ENCODE measurements at places on chromosomes 1 and 21.
A peak's percentile ranks its signal among the peaks of the same experiment; 100 is the strongest.

DNA sequence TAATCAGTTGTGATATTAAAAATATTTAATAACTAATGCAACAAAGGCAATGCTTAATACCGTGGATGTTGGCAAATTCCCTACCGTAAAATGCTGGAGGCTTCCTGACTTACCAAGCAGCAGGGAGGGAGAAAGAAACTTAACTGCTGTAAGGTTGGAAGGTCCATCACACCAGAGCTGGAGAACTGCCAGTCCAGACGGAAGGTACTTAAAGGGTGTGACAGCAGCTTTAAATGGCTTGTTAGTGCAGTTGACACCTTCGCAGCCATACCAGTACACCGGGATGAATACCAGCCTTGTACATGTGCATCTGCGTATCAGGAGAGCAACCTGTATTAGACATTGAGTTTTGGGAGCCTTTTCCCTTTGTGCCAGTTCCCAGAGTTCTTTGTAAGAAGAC lies 269.5 kb upstream of the NCAM2 start:
- DNase-seq, result no peak

- DNase-seq, result no peak
Measured at GRCh38 chr1:184610876-184611595, 143.6 kb downstream of the EDEM3 start.

- DNase-seq, result no peak
Measured at GRCh38 chr1:231934797-231935196, 308.2 kb downstream of the DISC1 start.

- DNase-seq, result no peak
Measured at GRCh38 chr21:45827302-45827692, 154.3 kb upstream of the COL6A1 start.

GRCh38 chr1:230435108-230435507 lies 9.0 kb upstream of the PGBD5 start:
- no peak for DNase-seq

DNA sequence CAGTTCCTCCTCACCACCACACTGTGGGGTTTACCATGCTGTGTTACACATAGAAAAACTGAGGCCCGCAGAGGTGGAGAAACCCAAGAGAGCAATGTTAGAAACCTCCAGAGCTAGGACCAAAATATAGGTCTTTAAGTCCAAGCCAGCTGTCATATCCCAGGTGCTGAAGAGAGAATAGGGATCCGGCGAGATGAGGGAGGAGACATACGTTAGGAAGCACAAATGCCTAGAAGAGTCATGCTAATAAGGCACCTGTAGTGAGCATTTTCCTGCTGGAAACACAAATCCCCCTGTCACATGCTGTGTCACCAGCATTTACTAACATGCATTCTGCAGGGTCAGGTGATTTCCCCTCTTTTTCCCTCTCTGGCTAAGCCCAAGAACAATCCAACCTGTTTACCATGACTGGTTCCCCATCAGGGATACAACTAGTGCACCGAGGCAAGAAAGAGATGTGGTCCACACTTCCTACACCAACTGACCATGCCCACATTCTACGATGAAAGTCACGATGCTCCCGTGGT lies 168.6 kb upstream of the CAMK1G start:
- DNase-seq, result no peak

DNA sequence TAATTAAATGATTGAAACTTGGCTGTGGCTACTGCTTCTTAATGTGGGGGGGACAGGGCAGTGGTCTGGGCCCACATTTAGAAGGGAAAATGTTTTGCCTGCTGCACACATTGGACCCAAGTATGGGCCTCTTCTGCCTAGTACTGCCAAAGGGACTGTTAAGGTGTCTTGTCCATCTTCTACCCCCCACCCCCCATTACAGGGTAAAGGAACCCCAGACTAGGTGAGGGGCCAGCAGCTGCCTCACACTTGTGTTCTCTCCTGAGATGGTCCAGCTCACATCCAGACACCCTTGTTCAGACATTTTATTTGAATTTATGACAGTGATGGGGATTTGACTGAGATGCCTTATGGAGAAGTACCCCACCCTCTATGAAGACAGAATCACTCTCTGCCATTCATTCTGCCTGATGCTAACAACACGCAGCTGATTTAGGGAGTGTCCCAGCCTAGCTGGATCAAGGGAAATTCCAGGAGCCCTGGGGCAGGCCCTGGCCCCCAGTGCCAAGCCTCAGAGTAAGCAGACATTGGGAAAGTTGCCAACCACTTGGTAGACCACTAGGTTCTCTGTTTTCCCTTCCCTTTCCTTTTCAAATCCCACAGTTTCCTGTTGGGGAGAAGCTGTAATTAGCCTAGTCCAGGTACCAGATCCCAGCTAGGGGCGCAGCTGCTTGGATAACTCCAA lies 42.1 kb downstream of the YARS1 start:
- DNase-seq, result no peak

DNA sequence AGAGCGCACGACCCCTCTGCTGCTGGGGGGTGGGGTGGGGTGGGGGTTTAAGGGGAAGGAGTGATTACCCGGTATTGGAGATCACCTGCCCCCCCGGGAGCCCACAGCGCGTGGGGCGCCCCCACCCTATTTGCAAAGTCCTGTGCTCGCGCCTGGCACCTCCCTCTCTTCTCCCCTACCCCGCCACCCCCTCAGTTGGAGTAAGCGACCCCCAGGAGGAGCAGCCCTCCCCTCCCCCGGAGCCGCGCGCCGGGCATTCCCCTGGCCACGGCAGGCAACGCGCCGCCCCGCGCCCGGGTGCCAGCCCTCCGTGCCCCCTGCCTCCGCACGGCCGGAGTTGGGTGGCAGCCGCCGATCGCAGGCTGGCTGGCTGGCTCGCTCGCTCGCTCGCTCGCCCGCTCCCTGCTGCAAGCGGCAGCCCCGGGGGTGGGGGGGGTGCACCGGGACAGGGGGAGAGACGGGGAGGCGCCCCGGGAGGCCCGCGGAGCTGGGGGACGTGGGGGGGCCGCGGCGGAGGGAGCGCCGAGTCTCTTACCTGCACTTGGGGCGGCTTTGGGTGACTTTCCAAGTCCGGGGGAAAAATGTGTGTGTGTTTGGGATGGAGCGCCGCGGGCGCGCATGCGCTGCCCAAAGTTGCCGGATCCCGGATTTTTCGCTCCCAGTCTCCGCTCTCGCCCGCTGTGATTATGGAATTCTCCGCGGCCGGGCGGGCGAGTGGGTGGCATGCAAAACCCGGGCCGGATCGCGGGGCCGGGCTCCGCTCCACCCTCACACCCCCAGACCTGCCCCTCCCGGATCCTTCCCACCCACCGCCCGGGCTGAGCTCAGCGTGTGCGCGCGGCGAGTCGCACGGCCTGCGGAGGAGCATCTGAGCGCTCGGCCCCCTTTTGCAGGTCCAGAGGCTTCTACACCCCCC lies at the start of gene CASZ1:
Gene CASZ1, minus strand, starts transcription at position 618 of the 916 bp plus-strand sequence. CDS start 102,757 bp downstream, outside the sequence.
- DNase-seq, result no peak

DNA sequence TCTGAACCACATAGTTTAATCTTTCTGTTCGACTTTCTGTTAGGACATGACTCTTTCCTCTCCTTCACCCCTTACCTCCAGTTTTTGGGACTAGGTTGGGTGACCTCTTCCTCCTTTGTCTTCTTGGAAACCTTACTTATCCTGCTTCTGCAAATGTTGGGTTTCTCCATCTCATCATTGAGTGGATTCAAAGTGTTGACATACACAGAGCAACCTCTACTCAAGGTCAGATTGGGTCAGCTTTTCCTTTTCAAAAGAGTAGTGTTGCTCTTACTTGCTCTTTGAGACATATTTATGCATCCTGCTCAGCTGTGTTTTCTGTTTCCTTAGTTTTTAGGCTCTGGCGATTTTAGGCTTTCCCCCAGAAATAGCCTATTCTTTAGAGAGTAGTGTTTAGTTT lies 3.7 kb downstream of the CAMTA1 start:
- no peak for DNase-seq

GRCh38 chr1:231116738-231117137 lies 45.1 kb upstream of the TRIM67 start:
- DNase-seq, result no peak

- DNase-seq, result peak; percentile 10
Measured at GRCh38 chr1:100622037-100622436, 84.1 kb downstream of the GPR88 start.

DNA sequence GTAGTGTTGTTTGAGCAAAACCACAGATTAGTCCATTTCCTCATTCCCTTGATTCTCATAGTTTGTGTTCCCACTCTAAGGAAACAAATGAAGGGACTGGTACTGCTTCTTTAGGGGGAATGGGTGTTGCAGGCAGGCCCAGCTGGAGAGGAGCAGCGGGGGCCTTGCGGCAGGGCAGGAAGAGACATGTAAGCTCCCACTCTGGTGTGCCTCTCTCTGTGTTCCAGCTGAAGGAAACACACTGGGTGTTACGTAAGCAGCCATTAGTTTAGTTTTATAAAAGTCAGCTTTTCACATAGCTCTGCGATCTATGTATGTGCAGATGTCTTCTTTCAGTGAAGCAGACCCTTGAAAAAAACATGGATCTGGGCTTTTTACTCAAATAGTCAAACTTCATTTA lies 99.5 kb downstream of the CACHD1 start:
- DNase-seq, result no peak

GRCh38 chr1:106964495-106964894 lies 92.0 kb upstream of the PRMT6 start:
- no peak for DNase-seq

DNA sequence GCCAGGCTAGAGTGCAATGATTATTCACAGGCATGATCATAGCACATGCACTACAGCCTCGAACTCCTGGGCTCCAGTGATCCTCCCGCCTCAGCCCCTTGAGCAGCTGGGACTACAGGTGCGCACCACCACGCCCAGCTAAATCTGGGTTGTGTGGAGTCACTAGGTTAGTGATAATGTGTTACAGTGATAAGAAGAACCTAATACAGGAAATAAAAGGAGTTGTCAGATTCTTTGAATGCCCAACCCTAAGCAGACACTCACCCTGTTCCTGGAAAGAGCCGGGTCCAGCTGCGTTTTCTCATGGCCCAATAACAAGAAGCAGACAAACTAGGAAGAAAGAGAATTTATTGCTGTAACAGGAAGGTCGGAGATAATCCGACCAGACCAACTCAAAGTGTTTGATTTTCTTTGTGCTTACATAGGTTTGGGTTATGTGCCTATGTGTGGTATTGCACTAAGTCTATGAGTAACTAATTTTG lies 8.8 kb downstream of the IFNGR2 start:
- DNase-seq, result no peak

- no peak for DNase-seq
Measured at GRCh38 chr1:11475748-11476147, 3.2 kb upstream of the DISP3 start.

GRCh38 chr1:22484706-22485345 lies 33.2 kb downstream of the ZBTB40 start:
- no peak for DNase-seq

- no peak for DNase-seq
Measured at GRCh38 chr1:93395195-93395594, 49.5 kb downstream of the DR1 start.

- no peak for DNase-seq
Measured at GRCh38 chr1:153651771-153652170, 6.7 kb upstream of the SNAPIN start.

GRCh38 chr21:29953072-29953471 lies 13.3 kb upstream of the GRIK1 start:
- no peak for DNase-seq

DNA sequence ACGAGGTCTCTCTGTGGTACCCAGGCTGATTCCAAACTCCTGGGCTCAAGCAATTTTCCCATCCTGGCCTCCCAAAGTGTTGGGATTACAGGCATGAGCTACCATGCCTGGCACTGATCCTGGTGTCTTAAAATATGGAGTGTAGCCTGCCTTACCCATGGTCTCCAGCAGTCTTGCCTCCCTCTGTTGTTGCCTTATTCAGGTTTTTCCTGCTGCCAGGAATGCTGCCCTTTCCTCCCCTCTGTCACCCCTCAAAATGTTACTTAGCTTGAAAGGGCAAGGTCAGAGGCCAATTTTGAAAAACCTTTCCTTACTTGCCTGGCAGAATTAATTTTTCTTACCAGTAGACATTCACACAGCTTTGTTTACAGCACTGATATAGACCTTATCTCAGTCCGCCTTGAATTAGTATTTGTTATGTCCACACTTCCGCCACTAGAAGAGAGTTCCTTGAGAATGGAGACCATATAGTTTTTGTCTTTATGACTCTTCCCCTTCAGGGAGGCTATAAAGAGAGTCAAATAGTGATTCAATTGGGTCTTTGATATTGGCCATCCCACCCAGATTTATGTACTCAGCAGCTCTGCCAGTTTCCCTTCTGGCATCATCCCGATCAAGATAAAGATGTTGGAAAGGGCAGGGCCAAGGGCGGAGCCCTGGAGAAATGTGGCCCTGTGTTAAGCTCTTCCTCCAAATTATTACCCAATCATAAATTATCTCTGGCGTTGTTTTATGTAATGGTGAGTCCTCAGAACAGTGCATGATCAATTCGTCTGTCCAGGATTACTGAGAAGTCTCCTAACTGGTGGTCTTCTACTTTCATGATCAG lies 38.8 kb downstream of the C1orf21 start:
- DNase-seq, result no peak

- DNase-seq, result no peak
Measured at GRCh38 chr1:245316784-245317183, 162.0 kb downstream of the KIF26B start.

DNA sequence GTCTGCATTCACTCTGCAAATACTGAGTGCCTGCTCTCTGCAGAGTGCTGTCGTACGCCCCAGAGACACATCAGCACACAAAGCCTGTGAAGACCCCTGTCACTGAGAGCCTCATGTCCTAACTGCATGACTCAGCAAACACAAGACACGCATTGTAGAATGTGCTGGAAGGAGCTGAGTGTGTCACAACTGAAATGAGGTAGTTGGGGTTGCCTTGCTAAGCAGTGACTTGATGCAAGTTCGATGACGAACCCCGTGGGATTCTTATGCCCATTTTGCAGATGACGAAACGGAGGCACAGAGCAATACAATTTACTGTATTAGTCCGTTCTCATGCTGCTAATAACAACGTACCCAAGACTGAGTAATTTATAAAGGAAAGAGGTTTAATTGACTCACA lies 65.1 kb downstream of the RIPK4 start:
- no peak for DNase-seq

DNA sequence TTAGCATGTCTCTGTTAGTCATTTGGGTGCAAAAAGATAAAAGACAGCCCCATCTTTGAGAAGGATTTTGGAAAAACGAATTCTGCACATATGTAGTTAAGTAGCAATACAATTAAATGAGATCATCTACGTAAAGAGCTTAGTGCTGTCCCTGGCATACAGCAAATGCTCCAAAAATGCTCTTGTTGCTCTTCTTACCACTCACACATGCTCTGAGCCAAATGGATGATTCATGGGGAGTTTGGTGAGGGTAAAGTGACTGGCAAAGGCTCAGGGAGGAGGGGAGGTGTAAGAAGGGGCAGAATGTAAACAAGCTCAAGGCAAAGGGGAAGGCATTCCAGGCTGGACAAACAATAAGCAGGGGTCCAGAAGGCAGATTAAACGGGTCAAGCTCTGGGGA lies 191.9 kb downstream of the AK5 start:
- no peak for DNase-seq

DNA sequence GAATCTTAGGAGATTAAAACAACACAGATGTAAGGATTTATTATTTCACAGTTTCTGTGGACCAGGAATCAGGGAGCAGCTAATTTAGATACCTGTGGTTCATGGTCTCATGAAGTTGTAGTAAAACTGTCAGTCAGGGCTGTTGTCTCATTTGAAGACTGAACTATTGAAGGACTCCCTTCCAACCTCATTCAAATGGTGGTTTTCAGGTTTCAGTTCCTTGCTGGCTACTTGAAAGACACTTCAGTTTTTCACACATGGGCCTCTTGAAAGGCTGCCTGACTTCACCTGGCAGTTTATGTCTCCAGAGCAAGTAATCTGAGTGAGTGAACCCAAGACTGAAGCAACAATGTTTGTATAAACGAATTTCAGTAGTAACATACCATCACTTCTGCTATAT lies 915.9 kb downstream of the PLA2G4A start:
- DNase-seq, result no peak

- no peak for DNase-seq
Measured at GRCh38 chr21:41952568-41953248, 1.1 kb downstream of the C2CD2 start.

All from stimulated activated CD4-positive, alpha-beta T cell treated with anti-CD3 and anti-CD28 coated beads, Interleukin-1b, Interleukin-23, amount 100 ng/mL, for 48 hours (primary cell).